ENCODE measurements at places on chromosomes 1 and 21.

GRCh38 chr1:3016641-3017439, 4.4 kb upstream of the ACTRT2 start:
- DNase-seq = no peak

DNA sequence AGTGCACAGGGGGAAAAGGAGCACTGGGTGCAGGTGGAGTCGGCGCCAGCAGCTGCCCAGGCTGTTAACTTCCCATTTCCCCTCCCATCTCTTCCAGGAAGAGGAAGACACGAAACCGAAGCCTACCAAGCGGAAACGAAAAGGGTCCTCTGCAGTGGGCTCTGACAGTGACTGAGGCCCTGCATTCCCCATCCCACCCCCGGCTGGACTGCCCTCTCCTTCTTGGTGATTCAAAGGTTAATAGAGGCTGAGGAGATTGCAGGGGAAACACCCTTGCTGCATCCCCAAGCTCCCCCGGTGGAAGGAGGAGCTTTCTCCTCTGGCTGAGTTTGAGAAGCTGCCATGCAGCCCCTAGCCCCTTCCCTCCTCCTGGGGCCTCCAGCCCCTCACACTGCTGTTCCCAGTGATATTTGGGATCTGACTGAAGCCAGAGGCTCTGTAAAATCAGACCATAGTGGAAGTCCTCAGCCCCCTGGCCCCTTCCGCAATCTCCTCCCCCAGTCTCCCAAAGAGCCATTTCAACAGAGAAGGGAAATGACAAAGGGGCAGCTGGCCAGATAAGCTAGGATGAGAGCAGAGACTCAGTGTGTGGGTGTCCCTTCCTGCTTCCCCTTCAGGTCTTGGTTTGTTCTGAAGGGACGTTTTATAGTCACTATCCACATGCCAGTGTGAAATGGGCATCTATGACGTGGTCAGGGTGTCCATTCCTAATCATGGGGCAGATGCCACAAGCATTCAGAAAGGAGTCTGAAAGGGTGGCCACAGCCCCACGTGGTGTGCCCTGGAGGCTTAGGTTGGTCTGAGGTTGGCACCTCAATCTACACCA, 1.9 kb upstream of the SLC27A3 start:
- DNase-seq = no peak

DNA sequence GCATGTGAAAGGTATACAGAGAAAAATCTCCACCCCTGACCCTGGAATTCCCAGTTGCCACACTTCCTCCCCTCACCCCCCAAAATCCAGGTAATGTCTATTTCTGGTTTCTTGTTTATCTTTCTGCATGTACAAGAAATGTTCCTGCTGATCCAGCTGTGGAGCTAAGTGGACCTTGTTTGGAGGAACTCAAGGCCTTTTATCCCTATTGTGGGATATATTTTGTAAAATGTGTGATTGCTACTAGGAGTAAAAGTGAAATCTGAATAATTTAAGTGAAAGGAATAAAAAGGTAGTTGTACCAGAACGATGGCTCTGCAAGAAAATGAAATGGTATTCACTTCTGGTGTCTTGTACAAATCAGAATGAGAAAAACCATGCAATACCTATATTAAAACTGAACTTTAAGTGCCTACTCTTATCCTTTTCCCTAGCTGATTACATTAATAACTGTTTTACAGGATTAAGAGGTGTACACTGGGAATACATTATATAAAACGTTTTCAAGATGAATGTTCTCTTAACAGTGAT, 3.0 kb downstream of the SPEN start:
- DNase-seq = no peak

DNA sequence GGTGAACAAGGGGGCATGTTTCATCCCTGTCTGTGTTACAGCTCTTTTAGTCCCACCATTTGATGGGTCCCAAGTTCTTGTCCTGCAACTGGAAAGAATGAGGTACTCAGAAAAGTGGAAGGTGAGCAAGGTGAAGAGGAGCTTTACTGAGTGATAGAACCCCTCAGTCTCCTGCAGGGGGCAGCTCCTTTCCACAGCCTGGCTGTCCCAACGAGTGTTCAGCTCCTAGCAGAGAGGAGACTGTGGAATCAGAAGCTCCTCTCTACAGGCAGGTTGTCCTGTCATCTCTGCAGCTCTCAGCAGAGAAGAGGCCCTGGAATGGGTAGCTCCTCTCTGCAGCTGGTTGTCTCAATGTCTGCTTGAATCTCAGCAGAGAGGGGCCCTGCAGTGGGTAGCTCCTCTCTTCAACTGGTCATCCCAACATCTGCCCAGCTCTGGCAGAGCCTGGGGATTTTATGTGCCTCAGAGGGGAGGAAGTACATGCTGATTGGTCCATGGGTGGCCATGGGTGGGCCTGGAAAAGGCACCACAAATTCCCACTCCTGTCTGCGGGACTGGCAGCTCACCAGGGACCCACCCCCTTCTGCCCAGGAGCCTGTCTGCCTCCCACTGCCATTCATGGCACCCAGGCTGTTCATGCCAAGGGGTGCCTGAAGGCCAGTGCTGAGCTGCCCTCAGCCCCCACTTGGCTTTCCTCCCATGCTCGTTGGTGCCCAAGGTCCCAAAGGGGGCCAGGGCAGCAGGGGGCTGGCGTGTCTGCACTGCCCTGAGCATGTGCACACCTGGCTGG, 25.7 kb downstream of the LDLRAD1 start:
- DNase-seq = no peak

- DNase-seq = no peak
Measured at GRCh38 chr21:14243874-14244273, 27.9 kb downstream of the RBM11 start.

DNA sequence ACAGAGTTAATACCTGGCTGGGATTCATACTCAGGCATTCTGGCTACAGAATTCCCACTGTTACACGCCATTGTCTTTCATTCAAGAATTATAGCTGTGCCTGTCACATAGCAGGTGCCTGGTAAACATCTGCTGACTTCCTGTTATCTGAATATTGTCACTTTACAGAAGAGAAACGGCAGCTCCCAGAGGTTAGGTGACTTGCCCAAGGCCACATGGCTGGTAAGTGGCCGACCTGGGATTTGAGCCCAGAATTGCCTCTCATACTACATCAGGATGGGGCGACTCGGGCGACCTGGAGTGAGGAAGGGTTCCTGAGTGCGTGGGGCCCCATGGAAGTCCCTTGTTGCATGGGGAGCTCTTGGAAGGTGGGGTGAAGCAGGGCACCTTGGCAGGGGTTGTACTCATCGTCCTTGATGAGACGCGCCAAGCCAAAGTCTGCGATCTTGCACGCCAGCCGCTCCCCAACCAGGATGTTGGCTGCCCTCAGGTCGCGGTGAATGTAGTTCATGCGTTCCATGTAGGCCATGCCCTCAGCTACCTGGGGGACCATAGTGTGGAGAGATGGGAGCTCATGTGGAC, 10.2 kb upstream of the AHDC1 start:
- no peak for DNase-seq

- no peak for DNase-seq
Measured at GRCh38 chr21:34668803-34669148, at the start of gene CLIC6. TSS of gene CLIC6 (plus strand) at chr21:34668994. CDS start at chr21:34669389, 395 bp downstream.

DNA sequence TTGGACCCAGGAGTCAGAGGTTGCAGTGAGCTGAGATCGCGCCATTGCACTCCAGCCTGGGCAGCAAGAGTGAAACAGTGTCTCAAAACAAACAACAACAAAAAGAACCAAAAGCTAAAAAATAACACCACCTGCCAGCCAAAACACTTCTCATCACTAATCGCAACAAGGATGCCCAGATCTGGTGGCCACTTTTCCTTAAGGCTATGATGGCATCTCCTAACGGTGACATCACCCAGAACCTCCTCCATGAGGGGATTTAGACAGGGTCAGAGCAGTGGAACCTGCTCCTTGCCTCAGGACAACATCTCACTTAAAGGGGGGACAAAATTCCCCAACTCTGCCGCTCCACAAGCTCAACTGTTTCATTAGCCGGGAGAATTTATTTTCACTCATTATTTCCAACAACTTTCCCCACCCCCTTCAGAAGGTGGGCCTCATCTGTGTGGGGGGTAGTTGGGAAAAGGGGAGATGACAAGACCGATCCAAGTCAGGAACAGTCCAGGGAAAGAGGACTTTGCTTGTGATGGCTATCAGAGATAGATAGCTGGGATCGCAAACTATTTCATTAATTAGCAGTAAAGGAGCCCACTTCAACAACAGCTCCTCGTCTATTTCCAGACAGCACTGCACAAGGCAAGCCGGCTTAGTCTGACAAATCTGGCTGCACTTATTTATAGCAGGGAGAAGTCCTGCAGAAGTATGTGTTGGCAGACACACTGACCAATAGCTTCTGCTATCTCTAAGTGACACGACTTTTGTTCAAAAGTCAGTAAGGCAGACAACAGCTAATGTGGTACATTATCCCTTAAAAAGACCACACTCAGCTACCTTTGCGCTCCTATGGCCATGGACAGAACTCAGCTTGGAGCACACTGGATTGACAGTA, 2.6 kb downstream of the PABPC4 start:
- no peak for DNase-seq

GRCh38 chr21:42063571-42064521, 7.3 kb upstream of the UMODL1 start:
- peak; percentile 50 for DNase-seq

GRCh38 chr1:185774394-185774793, 40.2 kb downstream of the HMCN1 start:
- DNase-seq = no peak

DNA sequence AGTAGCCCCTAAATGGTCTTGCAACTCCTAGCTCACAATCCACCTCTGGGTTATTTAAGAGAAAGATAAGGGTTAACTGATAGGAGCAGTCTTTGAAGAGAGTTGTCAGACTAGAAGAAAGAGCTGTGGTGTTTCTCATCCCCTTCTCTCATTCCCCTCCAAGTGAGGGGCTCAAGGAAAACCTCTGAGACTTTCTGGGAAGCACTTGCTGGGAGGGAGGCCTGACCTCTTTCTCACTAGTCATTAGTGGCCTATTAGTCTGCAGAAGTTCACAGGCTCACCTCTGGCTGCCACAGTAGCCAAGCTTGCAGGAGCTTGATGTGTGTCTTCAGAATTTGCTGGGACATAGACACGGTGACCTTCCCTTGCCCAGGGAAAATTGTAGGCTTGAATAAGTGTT, 6.2 kb upstream of the GPR89A start:
- DNase-seq = no peak

- no peak for DNase-seq
Measured at GRCh38 chr1:113931451-113931851, 2.3 kb downstream of the HIPK1 start.

- no peak for DNase-seq
Measured at GRCh38 chr1:206503591-206504362, 3.6 kb upstream of the RASSF5 start.

GRCh38 chr1:46817814-46818213, 19.0 kb downstream of the CYP4B1 start:
- no peak for DNase-seq

DNA sequence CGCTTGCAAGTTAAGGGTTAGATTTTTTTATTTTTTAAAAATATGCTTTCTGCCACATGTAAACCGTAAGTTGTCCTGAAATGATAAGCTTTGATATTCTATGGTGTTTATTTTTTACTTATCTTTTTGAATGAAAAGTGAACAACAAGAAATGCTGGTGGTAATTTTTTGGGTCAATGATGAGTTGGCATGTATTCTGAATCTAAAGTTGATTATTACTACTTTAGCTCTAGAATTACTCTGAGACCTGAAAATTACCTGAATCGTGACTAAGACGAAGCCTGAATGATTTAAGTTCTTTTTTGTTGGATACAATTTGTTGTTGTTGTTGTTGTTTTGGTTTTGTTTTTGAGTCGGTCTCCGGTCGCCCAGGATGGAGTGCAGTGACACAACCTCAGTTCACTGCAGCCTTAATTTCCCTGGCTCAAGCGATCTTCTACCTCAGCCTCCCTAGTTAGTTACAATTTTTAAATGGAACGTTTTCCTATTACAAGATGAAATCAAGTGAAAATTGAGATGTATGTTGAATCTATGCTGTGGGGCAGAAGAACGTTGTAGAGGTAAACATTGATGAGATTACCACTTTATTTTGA, 941 bp downstream of the RABGGTB start:
- DNase-seq = no peak

DNA sequence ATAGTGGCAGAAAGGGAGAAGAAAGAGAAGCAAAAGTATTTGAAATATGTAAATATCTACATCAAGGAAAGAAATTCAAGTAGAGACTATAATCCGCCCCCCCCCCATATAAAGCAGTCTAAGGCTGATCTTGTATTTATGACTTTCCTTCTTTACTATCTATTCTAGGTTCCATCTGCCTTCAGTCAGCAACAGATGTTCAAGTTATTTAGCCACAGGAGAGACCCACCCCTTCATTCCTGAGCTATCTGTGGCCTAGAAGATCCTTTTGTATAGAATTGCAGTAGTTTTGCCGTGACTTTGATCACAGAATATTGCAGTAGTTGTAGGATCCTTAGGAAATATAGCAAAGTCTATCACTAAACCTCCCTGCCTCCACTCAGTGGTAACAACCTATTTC, 10.7 kb upstream of the BSDC1 start:
- no peak for DNase-seq

- DNase-seq = no peak
Measured at GRCh38 chr1:40842691-40843090, 19.5 kb downstream of the CITED4 start.

GRCh38 chr1:22767852-22768251, 57.2 kb downstream of the EPHB2 start:
- no peak for DNase-seq

DNA sequence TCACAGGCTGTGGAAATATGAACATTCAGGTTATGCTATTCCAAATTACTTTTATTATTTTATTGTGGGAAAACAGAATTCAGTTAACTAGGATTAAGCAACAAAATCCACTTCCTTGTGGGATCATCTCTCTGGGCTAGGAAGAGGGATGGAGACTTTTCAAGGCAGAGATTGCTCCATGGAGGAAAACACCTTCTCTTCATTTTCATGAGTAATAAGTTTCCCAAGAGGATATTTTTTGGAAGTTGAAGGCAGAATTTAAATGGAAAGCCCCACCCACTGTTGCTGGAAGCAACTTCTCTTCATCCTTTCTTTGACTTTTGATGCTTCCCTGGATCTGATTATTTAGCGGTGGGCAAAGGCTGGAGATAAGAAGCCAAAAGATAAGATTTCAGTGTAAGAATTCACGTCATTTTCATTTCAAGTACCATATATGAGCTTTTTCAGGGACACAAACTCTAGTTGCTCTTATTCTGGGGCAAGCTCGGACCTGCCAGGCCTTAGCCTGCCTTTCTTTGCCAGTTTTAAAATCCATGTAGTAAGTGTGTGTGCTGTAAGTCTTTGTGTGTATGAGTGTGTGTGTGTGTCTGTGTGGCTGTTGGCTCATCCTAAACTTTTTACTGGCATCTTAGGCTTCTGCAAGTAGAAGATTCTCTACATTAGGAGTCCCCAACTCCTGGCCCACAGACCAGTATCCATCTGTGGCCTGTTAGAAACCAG, 11.7 kb upstream of the IL24 start:
- no peak for DNase-seq

All from NCI-H510A (cell line).